ENCODE measurements at places on chromosomes 2 and 18.

GRCh38 chr2:72032481-72033041, 115.1 kb downstream of the CYP26B1 start:
- DNase-seq = no peak

- no peak for DNase-seq
Observed at GRCh38 chr18:43108882-43109281, 6.6 kb downstream of the RIT2 start.

DNA sequence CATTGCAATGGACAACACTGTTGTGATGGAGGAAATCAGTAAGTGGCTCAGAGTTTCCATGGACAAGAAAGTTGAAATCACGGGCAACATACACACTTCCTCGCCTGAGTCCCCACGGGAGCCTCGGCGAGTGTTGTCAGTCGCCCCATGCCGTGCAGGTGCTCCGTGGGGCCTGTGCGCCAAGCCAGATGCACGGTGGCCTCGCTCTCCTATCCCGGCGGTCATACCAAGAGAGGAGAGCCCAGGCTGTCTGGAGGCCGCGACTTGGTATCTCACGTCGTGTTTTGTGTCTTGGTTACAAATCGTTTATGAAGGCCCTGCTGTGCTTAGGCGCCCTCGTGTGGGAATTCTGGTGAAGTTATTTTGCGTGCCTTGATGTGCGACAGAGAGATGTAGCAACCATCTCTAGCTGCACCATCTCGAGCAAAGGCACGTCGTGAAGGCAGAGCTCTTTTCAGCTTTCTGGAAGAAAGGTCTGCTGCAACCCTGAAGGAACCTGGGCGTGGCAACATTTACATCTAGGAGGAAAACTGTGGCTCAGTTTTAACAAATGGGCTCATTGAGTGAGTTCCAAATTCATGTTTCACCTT, 21.8 kb downstream of the ATG4B start:
- DNase-seq = no peak

DNA sequence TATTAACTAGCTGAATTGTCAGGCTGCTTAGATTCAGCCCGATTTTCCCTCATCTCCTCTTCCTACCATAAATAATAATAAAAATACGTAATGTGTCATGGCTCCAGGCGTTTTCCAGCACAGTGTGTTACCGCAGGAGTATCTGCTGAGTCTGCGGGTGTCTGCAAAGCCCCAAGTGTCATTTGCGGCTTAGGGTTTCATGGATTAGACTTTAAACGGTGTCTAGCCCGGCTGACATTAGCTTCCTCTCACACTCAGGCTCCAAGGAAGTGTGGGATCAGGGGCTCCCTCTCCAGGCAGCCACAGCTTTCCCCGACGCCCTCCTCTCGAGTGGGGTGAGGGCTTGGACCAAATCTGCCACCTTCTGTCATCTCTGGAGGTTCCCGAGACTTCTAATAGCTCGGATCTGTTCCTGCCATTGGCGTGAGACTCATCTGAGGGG, 14.1 kb upstream of the HOXD1 start:
- DNase-seq = no peak

DNA sequence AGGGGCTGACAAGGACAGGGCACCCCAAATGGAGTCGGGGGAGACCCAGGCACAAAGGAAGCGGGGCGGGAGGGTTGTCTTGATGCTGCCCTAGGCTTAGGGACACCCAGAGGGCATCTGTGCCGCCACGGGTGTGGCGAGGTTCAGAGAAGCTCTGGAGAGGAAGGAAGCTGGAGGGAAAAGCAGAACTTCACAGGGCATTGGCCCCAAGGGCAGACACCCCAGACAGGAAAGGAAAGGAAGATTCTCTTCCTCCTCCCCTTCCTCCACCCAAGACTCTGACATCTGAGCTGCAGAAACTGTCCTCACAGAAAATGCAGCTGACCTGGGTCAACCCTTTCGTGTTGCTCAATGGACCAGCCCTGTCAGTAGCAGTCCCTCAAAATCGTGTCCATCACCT, 25.6 kb downstream of the DNMT3A start:
- no peak for DNase-seq

DNA sequence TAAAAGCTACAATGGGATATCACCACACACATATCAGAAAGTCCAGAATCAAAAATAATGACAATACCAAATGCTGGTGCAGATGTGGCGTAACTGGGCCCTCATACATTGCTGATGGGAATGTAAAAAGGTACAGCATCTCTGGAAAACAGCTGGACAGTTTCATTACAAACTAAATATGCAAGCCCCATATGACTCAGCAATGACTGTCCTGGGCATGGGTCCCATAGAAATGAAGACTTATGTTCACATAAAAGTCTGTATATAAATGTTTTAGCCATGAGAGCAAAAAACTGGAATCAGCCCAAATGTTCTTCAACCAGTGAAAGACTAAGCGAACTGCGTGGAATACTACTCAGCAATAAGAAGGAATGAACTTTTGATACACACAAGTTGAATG, 56.7 kb downstream of the ALPK2 start:
- DNase-seq = no peak

- no peak for DNase-seq
Observed at GRCh38 chr2:18651842-18652774, 62.7 kb upstream of the NT5C1B start.

- DNase-seq = no peak
Observed at GRCh38 chr2:200311139-200311538, 4.6 kb downstream of the SPATS2L start.

DNA sequence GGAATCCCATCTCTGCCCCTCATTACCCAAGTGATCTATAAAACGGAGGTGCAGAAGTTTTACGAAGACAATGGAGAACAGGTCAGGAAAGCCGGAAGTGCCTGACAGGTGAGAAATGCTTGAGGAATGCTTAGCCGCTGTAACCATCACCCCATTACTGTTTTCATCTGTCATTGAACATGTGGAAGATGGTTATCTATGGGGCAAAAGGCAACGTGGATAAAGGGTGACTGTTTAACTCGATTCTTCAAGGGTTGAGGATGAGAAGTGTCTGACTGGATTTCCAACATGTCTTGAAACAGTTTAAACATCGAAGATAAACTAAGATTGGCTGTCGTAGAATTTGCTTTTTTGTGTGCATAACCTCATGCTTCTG, 17.3 kb downstream of the HK2 start:
- DNase-seq = no peak

DNA sequence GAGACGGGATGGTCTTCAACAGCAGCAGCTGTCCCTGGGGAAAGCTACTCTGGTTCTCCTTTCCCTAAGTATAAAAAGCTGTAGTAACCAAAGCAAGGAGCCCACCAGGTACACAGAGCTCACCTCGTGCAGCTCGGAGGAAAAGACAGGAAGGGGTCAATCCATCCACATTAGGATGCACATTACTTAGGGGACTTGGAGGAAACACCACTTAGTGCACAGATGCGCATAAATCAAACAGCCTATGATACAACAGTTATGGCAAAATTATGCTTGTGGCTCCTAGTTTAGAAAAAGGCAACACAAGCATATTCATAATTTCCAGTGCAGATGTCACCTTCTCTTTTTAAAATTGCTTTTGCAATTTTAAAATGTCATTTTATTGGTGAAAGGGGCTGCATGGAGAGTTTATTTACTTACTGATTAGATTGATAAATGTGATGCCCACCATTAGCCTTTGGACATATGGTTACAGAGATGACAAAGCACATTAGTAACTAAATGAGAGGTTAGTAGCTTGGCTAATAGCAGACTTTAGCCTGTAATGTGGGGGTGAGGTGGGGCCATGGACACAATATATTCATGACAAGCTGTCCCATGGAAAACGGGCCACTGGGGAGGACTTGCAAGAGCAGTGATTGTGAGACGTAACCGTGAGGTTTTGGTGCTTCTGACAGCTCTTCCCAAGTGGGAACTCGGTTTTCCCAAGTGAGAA, 199.8 kb downstream of the MYT1L start:
- no peak for DNase-seq

GRCh38 chr2:129778584-129778877, 200.9 kb upstream of the RAB6C start:
- DNase-seq = no peak

DNA sequence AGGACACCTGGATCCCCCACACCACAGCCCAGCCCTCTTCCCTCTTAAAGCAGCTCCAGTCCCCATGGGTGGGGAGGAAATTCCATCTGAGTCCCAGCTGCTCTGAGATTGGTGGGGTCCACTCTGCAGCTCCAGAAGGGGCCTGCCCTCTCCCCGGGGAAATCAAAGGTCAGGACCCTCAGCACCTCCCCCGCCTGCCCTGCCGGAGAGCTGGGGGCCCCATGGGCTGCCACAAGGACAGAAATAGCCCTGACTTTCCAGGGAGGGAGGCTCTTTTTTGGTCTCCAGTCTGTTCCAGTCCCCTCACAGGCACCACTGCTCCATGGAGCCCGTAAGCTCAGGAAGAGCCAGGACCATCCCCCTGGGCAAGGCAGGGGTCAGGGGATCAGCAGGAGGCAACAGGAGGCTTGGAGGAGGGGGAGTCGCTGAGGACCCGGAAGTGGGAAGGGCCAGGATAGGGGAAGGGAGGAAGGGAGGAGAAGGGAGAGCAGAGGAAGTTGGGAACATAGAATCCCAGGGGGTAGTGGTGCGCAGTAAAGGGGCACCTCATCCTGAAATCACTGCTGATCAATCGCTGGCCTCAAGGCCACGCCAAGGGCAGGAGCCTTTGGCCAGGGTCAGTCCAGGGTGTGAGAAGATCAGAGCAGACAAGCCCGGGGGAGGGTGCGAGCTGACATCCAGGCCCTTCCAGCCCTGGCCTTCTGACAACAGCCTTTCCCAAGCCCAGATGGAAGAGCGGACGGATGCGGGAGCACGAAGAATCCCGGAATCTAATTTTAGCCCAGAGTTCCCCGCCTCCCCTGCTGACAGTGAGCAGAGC, 7.6 kb downstream of the ADRA2B start:
- no peak for DNase-seq

All from NCI-H2081 treated with DMSO at 0.1 percent for 48 hours (cell line).